ENCODE measurements at places on chromosomes 7 and 10. TPM values are rescaled to one million over a fixed set of nuclear protein-coding genes. Genes with fewer than 3 reads are reported as not detected.

Gene BTBD16
- not detected for total RNA-seq

Gene PON1
- not detected for total RNA-seq

Gene PNLIPRP3
- total RNA-seq, result not detected

DNA sequence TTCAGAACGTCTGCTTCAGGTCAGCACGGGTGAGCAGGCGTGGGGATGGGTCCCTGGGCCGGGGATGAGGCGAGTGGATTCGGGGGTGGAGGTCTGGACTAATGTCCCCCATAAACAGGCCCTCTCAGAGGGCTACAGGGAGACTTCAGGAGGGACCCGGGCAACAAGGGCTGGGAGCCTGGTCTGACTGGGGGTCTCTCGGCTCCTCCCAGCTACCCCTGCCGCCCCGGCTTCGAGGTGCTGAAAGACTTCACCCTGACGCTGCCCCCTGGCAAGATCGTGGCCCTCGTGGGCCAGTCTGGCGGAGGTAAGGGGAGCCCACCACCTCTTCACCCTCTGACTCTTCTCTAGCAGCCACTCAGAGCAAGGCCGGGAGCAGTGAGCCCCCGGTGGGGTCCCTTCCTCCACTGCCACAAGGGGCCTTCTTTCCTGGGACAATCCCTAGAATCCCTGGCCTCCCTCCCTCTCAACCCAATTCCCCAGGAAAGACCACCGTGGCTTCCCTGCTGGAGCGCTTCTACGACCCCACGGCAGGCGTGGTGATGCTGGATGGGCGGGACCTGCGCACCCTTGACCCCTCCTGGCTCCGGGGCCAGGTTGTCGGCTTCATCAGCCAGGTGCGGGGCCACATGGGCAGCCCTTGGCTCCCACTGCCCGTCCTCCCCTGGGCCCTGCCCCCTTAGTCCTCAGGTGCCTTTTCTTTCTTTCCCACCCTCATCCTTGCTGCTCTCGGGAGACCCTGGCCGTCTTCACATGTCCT lies 7.5 kb upstream of the ASIC3 start:
- peak overlapping the region; percentile 38 for H3K4me3 ChIP-seq
- DNase-seq, result no peak
- peak overlapping the region; percentile 87 for H3K27ac ChIP-seq
- H3K36me3 ChIP-seq, result no peaks in the 10 kb centered on the region

DNA sequence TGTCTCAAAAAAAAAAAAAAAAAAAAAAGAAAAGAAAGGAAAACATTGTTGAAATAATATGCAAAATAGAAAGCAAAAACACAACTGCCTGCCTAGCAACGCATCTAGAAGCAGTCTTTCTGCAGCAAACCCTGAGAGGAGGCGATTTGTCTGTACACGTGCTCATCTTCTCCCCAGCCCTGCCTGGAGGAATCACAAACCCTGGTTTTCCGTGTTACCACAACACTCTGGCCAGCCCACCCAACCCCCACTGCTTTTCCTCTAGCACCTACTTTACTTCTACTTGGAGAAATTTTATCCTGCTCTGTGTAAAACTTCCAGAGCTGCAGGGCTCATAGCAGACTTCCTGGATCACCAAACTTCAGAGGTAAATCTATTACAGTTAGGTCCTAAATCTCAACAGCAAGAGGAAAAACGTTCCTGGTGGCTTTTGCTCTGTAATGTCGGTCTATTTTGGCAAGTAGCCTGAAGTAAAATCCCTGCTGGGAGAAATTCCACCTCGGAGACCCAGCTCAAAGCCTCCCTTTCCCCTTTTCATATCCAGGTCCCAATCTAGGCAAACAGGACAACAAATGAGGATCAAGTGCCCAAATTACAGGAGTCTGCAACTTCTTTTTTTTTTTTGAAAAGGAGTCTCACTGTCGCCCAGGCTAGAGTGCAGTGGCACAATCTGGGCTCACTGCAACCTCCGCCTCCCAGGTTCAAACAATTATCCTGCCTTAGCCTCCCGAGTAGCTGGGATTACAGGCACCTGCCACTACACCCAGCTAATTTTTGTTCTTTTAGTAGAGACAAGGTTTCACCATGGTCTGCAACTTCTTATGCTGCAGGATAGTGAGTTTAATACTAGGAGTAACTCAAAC lies 91.6 kb downstream of the DNMBP start:
- no peaks in the 10 kb centered on the region for H3K27me3 ChIP-seq
- DNase-seq, result peak; percentile 52
- H3K27ac ChIP-seq, result peak overlapping the region; percentile 78
- H3K4me3 ChIP-seq, result peak overlapping the region; percentile 76
- no peaks in the 10 kb centered on the region for H3K36me3 ChIP-seq

GRCh38 chr10:33882996-33883395 lies 548.5 kb upstream of the NRP1 start:
- no peak overlapping the region for H3K4me3 ChIP-seq
- H3K36me3 ChIP-seq, result no peaks in the 10 kb centered on the region
- DNase-seq, result no peak
- H3K27me3 ChIP-seq, result no peaks in the 10 kb centered on the region

DNA sequence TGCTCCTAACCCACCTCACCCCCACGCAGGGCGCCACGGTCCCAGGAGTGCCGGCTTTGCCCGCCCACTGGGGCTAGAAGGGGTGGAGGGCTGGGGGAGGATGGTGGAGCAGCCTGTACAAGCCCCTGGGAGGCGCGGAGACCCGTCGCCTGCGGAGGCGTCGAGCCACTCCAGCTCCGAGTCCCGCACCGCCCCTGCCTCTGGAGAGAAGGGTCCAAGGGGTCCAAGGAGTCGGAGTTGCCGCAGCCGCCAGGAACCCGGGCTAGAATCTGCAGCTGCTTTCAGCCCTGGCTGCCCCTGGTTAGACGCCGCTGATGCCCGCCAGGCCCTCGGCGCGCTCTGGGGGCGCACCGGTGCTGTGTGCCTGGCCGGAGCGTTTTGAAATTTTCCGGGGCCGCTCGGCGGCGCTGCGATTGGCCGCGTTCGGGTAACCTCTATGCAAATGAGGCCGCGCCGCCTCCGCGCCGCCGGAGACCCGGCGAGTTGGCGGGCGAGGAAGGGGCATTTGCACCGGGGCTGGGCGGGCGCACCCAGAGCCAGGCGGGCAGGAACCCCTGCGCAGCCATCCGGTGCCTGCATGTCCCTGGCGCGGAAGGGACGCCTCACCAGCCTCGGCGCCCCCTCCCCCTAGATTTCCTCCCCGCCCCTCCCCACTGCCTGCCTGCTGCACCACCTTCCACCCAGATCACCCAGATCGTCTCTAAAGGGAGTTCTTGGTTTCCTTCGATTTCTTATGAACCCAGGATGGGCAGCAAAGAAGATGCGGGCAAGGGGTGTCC lies at the start of gene HMX2:
Gene HMX2 (plus strand): TSS at position 502 of the 779 bp plus-strand sequence. CDS start 243 bp downstream, at position 745.
- H3K27me3 ChIP-seq, result peaks cover 96% of the 10 kb centered on the region
- no peak for DNase-seq
- H3K27ac ChIP-seq, result no peak within 1 kb of the TSS
- peak within 1 kb of the TSS; percentile 65 for H3K4me3 ChIP-seq

- no peak overlapping the region for H3K27ac ChIP-seq
- H3K36me3 ChIP-seq, result peaks cover 3% of the 10 kb centered on the region
- H3K4me1 ChIP-seq, result peaks cover 4% of the 10 kb centered on the region
These were observed 21.3 kb upstream of the VAX1 start for GRCh38 chr10:117159390-117159789.

GRCh38 chr10:72328829-72329204 lies 25.9 kb downstream of the DNAJB12 start:
- no peaks in the 10 kb centered on the region for H3K36me3 ChIP-seq
- no peak for DNase-seq
- peaks cover 2% of the 10 kb centered on the region for H3K27me3 ChIP-seq
- H3K4me1 ChIP-seq, result peaks cover 76% of the 10 kb centered on the region
- H3K27ac ChIP-seq, result no peak overlapping the region

GRCh38 chr7:31860925-31861324 lies 173.9 kb downstream of the PPP1R17 start:
- no peak for DNase-seq
- no peaks in the 10 kb centered on the region for H3K36me3 ChIP-seq
- no peak overlapping the region for H3K4me3 ChIP-seq
- H3K27me3 ChIP-seq, result no peaks in the 10 kb centered on the region
- H3K27ac ChIP-seq, result no peak overlapping the region

DNA sequence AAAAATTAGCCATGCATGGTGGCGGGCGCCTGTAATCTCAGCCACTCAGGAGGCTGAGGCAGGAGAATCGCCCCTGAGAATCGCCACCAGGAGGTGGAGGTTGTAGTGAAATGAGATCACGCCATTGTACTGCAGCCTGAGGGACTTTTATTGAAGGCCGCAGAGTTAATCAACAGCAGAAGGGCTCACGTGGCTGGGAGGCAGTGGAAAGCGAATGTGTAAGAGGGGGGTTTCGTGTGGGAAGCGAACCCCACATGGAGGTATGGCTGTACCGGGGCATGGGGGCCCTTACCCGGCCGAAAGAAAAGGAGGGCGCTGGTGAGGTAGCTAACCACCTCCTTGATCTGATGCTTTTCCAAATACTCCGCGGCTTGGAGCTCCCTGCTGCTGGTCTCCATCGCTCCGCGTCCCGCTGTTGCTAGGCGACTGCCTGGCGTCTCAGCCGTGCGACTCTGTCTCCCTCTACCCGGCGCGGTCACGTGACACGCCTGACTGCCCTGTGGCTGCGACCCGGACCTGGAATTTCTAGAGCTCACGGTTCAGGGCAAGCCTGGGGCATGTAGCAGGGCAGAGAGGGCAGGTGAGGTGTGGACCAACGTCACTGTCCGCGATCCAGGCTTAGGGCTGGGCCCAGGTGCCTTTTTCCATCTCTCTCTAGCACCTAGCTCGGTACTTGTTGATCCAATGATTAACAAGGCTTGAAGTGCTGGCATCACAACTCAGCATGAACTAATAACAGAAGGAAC lies at the start of gene EFCAB10:
Gene EFCAB10 (minus strand): TSS at position 428 of the 746 bp plus-strand sequence. CDS start 30 bp downstream, at position 398.
- no peaks in the 10 kb centered on the region for H3K27me3 ChIP-seq
- no peaks in the 10 kb centered on the region for H3K36me3 ChIP-seq
- H3K4me3 ChIP-seq, result peak within 1 kb of the TSS; percentile 75
- H3K4me1 ChIP-seq, result peaks cover 12% of the 10 kb centered on the region
- peak; percentile 79 for DNase-seq
- H3K27ac ChIP-seq, result peak within 1 kb of the TSS; percentile 92

DNA sequence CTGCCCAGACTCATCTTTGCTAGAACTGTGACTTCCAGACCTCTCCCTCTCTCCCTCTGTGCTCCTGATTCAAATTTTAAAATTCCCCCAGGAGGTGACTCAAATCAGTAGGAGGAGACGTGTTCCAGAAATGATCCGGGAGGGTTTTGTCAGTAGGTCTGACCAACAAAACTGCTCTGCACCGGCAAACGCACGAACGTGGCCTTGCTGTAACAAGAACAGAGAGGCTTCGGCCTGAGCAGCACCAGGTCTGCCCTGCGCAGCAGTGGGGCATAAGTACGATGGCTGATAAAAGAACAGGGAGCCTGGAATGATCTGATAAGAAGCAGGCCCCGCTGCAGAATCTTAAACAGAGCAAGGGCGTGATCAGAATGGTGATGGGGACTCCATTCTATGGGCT lies 152.7 kb upstream of the AUTS2 start:
- peak overlapping the region; percentile 59 for H3K27ac ChIP-seq
- peaks cover 9% of the 10 kb centered on the region for H3K4me1 ChIP-seq
- DNase-seq, result no peak
- no peaks in the 10 kb centered on the region for H3K27me3 ChIP-seq
- H3K4me3 ChIP-seq, result no peak overlapping the region

- H3K27ac ChIP-seq, result no peak overlapping the region
- no peaks in the 10 kb centered on the region for H3K27me3 ChIP-seq
- H3K4me1 ChIP-seq, result peaks cover 21% of the 10 kb centered on the region
- no peak for DNase-seq
These were observed 17.3 kb upstream of the BNIP3 start for GRCh38 chr10:131998845-131999681.

- H3K27me3 ChIP-seq, result no peaks in the 10 kb centered on the region
- H3K4me1 ChIP-seq, result no peaks in the 10 kb centered on the region
- peak; percentile 76 for DNase-seq
- peak overlapping the region; percentile 1 for H3K4me3 ChIP-seq
- H3K36me3 ChIP-seq, result peaks cover 2% of the 10 kb centered on the region
These were observed 63.4 kb upstream of the DNAJB6 start for GRCh38 chr7:157273208-157274093.

GRCh38 chr10:89115876-89116627 lies 91.1 kb downstream of the CH25H start:
- no peak overlapping the region for H3K4me3 ChIP-seq
- H3K27me3 ChIP-seq, result no peaks in the 10 kb centered on the region
- no peaks in the 10 kb centered on the region for H3K4me1 ChIP-seq
- no peaks in the 10 kb centered on the region for H3K36me3 ChIP-seq

All from neural crest cell (in vitro differentiated cells).